ENCODE measurements at places on chromosomes 4 and X. TPM values are rescaled to one million over a fixed set of nuclear protein-coding genes. Genes with fewer than 3 reads are reported as not detected.

Gene FATE1
- not detected for polyA plus RNA-seq

- DNase-seq = no peak
These were observed 150.1 kb downstream of the HNRNPD start for GRCh38 chr4:82223715-82224114.

GRCh38 chrX:122439831-122440230, 744.2 kb upstream of the GRIA3 start:
- DNase-seq = no peak

- no peak for DNase-seq
These were observed 137.6 kb downstream of the CPZ start for GRCh38 chr4:8730159-8730558.

DNA sequence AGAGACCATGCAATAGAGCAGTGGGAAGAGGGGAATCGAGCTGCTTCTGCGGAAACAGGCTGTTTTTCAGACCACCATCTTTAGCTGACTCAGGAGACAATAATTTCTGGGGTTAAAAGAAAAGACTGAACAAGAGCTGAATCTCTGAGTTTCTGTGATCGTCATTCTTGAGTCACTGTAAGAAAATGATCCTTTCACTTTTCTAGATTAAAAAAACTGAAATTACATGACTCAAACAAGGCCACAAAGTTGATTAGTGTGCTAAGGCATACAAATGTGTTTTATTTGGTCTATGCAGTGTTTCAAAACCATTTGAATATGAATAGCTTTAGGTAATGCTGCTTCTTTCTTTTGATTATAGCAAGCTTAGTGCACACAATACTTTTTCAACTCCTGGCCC, 194.4 kb upstream of the RPL34 start:
- no peak for DNase-seq
